Ascending aorta (tissue), 2 donors: ENCODE measurements at places on chromosomes 5 and 9.

DNA sequence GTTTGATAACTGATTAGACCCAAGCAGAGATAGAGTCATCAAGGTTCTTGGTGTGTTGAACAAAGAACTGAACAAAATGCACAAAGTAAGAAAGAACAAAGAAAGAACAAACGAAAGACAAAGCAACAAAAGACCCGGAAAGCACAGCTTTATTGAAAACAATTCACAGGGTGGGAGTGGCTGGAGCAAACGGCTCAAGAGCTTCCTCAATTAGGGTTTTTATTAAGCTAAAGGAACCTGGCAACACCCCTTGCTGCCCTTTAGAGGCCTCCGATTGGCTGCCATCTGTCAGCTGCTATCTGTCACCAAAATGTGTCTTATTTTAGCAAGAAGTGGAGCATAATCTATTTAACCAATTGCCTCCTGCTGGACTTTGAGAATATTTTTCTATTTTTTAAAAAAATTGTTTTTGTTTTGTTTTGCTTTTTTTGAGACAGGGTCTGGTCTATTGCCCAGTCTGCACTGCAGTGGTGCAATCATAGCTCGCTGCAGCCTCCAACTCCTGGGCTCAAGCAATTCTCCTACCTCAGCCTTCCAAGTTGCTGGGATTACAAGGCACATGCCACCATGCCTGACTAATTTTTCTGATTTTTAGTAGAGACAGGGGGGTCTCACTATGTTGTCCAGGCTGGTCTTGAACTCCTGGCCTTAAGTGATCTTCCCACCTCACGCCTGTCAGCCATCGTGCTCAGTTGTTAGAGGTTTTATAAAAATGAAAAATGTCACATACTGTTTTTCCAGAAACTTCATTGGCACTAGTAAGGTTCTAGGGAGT, 7.7 kb upstream of the ABO start:
- H3K27ac ChIP-seq = no peak overlapping the region
- H3K36me3 ChIP-seq = no peaks in the 10 kb centered on the region
- no peak overlapping the region for H3K4me3 ChIP-seq
- no peaks in the 10 kb centered on the region for H3K4me1 ChIP-seq

DNA sequence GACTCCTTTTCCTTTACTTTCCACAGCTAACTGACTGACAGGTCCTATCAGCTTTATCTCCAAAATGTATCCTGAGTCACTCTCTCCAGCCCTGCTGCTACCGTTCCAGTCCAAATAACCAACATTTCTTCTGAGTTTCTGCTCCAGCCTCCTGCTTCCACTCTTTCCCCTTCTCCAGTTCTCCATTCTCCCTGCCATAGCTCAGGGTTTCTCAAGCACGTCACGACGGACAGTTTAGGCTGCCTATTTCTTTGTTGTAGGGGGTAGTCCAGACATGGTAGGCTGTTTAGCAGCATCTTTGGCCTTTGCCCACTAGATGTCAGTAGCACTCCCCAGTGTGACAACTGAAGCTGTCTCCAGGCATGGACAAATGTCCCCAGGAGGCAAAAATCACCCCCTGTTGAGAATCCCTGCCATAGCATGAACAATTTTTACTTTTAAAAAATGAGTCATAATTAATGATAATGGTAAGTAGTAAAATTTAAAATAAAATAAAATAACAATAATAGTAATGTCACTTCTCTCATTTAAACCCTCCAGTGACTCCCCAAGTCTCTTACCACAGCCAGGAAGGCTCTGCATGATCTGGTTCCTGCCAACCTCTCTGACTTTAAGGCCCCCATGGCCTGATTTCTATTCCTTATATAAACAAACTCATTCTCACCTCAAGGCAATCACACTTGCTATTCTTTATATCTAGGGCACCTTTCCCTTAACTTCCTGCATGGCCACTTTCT, 105.4 kb upstream of the FER start:
- H3K27ac ChIP-seq = no peak overlapping the region
- no peaks in the 10 kb centered on the region for H3K36me3 ChIP-seq
- DNase-seq = peak; percentile 69
- H3K27me3 ChIP-seq = no peaks in the 10 kb centered on the region
- H3K4me1 ChIP-seq = no peaks in the 10 kb centered on the region

DNA sequence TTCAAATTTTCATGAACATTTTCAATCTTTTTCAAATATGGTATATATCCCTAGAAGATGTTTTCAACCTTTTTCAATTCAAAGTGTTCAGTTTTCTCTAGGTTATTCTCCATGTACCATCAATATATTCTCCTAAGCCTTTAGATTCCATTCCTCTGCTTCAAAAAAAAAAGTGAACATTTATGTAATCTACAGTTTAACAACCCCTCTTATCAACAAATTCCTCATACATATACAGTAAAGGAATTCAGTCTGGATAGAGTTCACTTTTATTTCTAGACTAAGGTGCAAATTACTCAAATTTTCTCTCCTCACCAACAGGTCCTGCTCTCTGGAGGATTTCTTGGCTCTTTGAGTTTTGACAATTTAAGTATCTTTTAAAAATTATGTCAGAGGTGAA, 150.0 kb downstream of the ARL15 start:
- H3K36me3 ChIP-seq = no peaks in the 10 kb centered on the region
- no peak overlapping the region for H3K4me3 ChIP-seq
- no peak for DNase-seq
- peak overlapping the region; percentile 13 for H3K27ac ChIP-seq
- no peaks in the 10 kb centered on the region for H3K27me3 ChIP-seq

- H3K27me3 ChIP-seq = no peaks in the 10 kb centered on the region
- no peaks in the 10 kb centered on the region for H3K4me1 ChIP-seq
- H3K27ac ChIP-seq = no peak overlapping the region
- no peak overlapping the region for H3K4me3 ChIP-seq
These were observed 119.7 kb upstream of the CCDC152 start for GRCh38 chr5:42636946-42637345.

DNA sequence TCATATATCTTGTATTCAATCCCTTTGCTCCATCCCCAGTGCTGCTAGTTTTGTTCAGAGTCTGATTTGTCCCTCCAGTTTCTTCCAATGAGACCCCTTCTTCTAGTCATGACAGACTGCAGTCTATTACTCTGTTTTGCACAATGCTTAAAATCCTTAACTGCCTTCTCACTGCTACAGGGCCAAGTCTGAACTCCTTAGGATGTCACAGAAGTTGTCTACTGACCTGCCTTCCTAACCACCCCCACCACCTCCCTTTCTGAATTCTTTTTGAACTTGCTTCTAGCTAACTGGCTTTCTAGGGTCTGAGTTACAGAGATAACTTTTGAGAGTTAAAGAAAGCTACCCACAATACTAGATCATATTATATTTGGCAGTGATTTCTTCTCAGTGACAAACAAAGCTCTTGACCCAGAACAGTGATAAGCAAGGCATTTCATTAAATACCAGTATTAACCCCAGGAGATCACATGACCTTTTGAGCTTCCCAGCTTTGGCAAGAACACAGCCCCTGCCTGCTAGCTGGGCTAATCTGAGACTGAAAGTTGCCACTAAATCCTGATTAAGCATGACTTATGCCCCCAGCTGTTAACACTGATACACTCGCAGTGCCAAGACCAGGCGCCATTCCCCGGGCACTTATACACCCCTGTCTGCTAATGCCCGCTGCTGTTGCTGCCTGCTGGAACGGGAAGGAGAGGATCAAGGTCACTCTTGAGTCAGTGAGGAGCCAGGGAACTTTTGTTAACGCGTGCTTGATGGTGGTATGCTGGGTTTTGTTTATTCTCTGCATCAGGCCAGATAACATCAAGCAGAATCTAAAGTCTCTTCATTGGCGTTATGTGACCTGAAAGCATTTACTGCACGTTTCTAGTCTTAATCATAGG, 36.4 kb upstream of the ADAMTSL1 start:
- H3K4me1 ChIP-seq = peaks cover 16% of the 10 kb centered on the region
- peak overlapping the region; percentile 83 for H3K27ac ChIP-seq
- DNase-seq = no peak
- no peaks in the 10 kb centered on the region for H3K36me3 ChIP-seq
- H3K4me3 ChIP-seq = peak overlapping the region; percentile 70
- H3K27me3 ChIP-seq = no peaks in the 10 kb centered on the region

GRCh38 chr9:113509463-113509862, 45.9 kb downstream of the RGS3 start:
- H3K4me1 ChIP-seq = peaks cover 36% of the 10 kb centered on the region
- no peak overlapping the region for H3K4me3 ChIP-seq
- H3K27ac ChIP-seq = peak overlapping the region; percentile 73
- peak; percentile 79 for DNase-seq
- peaks cover 20% of the 10 kb centered on the region for H3K36me3 ChIP-seq

GRCh38 chr9:18255747-18256146, 218.2 kb upstream of the ADAMTSL1 start:
- H3K36me3 ChIP-seq = no peaks in the 10 kb centered on the region
- H3K27me3 ChIP-seq = no peaks in the 10 kb centered on the region
- H3K4me3 ChIP-seq = no peak overlapping the region
- no peak for DNase-seq
- no peak overlapping the region for H3K27ac ChIP-seq
- H3K4me1 ChIP-seq = peaks cover 2% of the 10 kb centered on the region

- H3K36me3 ChIP-seq = no peaks in the 10 kb centered on the region
- H3K27me3 ChIP-seq = no peaks in the 10 kb centered on the region
- H3K4me1 ChIP-seq = no peaks in the 10 kb centered on the region
- H3K27ac ChIP-seq = no peak overlapping the region
- no peak for DNase-seq
These were observed 83.1 kb upstream of the RASA1 start for GRCh38 chr5:87184605-87185004.

DNA sequence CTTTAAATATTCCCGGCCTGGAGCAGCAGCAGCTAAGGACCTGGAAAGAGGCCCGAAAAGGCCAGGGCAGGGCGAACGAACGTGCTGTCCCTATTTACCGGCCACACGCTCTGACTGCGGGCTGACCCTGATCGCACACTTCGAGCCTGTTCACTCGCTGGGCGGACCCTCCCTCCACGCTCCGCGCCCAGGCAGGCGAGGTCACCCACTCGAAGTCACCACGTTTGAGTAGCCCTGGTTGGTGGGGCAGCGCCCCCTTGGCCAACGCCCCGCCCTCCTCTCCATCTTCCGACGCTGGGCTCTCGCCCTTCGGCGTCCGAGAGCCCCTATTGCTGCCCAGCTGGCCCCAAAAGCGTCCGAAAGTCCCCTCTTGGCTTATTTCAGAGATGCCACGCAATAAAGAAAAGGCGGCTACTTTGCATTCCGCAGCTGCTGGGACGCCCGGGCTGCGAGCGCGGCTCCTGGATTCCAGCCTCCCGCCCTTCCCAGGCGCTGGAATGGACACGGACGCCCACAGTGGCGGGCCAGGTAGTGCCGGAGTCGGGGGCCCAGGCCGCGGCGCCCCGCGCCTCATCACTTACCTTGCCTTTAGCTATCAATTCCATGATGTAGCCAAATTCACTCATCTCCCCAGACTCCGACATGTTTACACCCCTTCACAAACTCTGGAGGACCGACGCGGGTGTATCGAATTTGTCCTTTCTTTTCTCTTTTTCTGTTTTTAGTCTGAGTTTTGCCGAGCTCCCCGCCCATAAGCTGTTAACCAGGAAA, 9.9 kb upstream of the TRIM36 start:
- peak overlapping the region; percentile 63 for H3K27ac ChIP-seq
- no peaks in the 10 kb centered on the region for H3K4me1 ChIP-seq
- no peaks in the 10 kb centered on the region for H3K27me3 ChIP-seq
- DNase-seq = no peak

- H3K27ac ChIP-seq = no peak overlapping the region
- H3K36me3 ChIP-seq = no peaks in the 10 kb centered on the region
These were observed 253.8 kb downstream of the ENC1 start for GRCh38 chr5:74386571-74387334.

DNA sequence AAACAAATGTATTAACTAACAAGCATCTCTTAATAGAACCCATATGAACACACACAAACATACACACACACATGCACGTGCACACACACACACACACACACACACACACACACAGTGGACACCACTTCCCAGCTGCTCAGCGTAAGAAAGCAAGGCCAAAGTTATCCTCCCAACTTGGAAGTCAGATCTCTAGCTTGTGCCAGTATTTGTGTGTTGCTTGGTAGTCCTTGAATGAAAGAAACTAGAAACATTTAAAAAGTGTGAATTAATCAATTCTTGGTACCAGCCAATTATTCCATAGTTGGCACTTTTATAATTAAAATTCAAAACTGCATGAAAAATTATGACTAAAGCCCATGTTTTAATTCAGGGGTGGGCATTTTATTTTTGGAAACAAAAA, 178.1 kb downstream of the TMEM161B start:
- no peaks in the 10 kb centered on the region for H3K4me1 ChIP-seq
- DNase-seq = no peak
- H3K36me3 ChIP-seq = no peaks in the 10 kb centered on the region
- H3K4me3 ChIP-seq = no peak overlapping the region
- no peaks in the 10 kb centered on the region for H3K27me3 ChIP-seq

DNA sequence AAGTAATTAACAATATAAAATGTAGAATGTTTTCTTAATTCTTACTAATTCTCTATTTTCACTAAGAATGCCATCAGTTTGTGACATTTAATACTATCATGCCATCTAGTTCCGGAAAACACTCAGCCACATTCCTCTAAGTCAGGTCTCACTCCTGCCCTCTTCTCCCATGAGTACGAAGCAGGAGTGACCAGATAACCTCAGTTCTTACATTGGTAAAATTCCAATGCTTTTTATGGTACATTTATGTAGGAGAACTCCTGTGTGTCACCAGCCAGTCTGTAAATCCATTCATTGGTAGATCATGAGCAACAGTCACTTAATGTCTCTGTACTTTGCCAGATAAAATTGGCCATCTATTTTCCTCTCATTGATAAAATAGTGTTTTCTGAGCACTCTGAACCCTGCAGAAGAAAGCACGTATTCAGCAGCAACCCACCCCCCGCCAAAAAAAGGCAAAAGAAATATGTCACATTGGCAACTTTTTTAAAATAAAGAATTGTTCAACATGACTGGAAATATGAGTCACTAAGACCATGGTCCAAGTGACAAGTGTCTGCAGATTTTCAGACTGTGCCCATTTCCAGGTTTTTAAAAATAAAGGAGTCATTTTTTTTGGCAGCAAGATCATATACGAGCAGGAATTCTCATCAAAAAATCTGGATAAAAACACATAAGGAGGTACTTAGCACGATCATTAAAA, 11.8 kb downstream of the GLIS3 start:
- no peak for DNase-seq
- H3K27ac ChIP-seq = no peak overlapping the region
- peaks cover 5% of the 10 kb centered on the region for H3K4me1 ChIP-seq
- H3K27me3 ChIP-seq = no peaks in the 10 kb centered on the region
- H3K4me3 ChIP-seq = no peak overlapping the region
